Activated B cell treated with CpG ODN at 0.5 μM for 24 hours (primary cell): ENCODE measurements at places on chromosomes 6 and 20. TPM values are rescaled to one million over a fixed set of nuclear protein-coding genes. Genes with fewer than 3 reads are reported as not detected.

The DAAM2 gene
- not detected in 2 replicates for total RNA-seq

The EYS gene
- not detected in 2 replicates for total RNA-seq

The FRK gene
- total RNA-seq, result 0.31 and 0.37 TPM in 2 replicates

The DEFB124 gene
- not detected in 2 replicates for total RNA-seq

The PPP1R3G gene
- 0.11 and 0.15 TPM in 2 replicates for total RNA-seq

The TBP gene
- total RNA-seq, result 19.4 and 21.6 TPM in 2 replicates

The VSX1 gene
- not detected in 2 replicates for total RNA-seq

The UST gene
- total RNA-seq, result 14.3 and 18.1 TPM in 2 replicates

The MARCKS gene
- total RNA-seq, result 94.7 and 100 TPM in 2 replicates

The CALHM6 gene
- 15.0 and 16.5 TPM in 2 replicates for total RNA-seq

GRCh38 chr6:67244037-67244436 lies 1391.0 kb upstream of the ADGRB3 start:
- DNase-seq, result no peak

- DNase-seq, result no peak
Measured at GRCh38 chr20:59696476-59696875, 92.1 kb downstream of the PHACTR3 start.

DNA sequence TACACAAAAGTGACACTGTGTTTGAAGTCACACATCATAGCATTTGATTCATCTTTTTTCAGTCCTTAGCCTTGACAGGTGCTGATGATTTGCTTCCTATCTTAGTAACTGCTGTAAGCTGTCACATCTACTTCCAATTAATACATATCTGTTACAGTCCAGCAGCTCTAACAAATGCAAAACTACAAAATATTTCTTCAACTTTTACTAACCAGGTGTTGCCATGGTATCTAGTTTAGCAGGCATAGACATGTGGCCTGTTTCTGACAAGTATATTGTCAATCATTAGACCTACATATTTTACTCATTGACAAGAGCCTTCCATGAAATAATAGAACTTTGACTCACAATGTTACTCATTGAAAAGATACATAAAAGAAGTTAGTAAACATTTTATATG lies 1159.7 kb downstream of the GRIK2 start:
- DNase-seq, result no peak

DNA sequence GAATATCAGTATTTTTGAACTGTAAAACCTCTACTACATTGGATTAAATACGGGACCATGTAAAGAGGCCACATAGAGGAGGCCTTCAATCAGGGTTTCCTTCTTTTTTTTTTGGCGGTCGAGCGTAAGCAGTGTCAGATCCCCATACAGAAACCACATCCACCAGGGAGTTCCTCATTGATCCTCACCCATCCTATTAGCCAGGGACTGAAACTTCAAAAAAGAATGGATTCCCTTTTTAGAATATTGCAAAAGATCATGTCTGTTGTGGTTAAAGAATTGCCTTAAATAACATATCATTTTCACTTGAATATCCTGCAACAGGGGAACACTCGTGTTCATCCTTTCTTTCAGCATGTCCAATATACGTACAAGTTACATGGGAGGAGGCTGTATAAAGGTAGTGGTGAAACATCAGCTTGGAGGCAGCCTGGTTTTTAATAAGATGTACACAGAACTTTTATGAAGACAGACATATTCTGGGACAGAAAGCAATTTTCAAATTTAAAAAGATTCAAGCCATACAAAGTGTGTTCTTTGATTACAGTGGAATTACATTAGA lies 96.1 kb downstream of the PPP1R14C start:
- DNase-seq, result no peak

- DNase-seq, result no peak
Measured at GRCh38 chr20:50762435-50763220, 31.2 kb downstream of the PARD6B start.

GRCh38 chr20:62669249-62669648 lies 26.9 kb downstream of the SLCO4A1 start:
- DNase-seq, result no peak

- no peak for DNase-seq
Measured at GRCh38 chr6:139433631-139434419, 59.4 kb upstream of the CITED2 start.

DNA sequence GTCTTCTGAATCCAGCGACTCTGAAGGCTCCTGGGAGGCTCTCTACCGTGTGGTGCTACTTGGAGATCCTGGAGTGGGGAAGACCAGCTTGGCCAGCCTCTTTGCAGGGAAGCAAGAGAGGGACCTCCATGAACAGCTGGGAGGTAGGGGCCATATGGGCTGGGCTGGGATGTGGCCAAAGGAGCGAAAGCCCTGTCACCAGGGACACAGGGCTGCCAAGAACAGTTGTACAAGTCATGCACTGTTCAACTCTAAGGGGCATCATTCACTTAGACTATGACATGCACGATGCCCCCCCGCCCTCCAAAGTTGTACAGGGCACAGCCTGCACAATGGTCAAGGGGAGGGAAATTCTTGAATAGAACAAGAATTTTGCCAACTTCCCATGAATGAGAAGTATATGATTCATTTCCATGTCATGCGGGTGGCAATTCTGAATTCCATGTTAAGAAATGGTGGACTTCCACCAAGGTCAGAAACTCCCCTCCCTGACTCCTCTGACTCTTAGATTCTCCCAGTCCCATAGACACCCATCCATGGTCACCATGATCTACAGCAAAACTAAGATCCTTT lies 1.6 kb downstream of the REM1 start:
- DNase-seq, result no peak

DNA sequence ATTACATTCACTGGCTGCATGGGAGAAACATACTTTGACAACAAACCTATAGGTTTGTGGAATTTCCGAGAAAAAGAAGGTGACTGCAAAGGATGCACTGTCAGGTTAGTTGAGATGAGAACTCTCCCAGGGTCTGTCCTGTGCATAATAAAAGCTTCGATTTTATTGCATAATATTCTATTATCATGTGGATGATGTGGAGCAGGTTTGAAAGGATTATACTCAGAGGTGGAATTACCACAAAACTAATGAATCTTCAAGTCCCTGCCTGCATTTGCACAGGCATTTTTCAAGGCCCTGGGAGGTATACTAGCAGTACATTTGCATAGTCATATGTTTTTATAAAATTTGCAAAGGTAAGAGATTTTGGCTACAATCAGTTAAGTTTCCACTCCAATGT lies 249.8 kb downstream of the ARHGAP18 start:
- DNase-seq, result no peak

- no peak for DNase-seq
Measured at GRCh38 chr6:100203400-100203799, 209.4 kb upstream of the MCHR2 start.

- no peak for DNase-seq
Measured at GRCh38 chr20:11755071-11755841, 162.4 kb upstream of the BTBD3 start.

DNA sequence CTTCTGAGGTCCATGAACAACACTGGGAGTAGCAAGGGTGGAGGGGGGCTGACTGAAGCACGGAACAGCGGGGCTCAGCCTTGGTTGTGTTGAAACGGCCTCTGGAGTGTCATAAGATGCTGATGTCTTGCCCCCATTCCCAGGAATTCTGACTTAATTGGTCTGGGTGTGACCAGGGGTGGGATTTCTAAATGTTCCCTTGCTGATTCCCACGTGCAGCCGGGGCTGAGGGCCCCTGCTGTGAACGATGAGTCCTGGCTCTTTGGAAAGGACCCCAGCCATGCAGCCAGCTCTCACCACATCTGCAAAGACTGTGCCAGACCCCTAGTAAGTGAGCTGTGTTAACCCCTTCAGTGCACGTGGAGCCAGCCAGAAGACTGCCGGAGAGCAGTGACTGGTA lies 28.6 kb upstream of the FAM50B start:
- DNase-seq, result no peak

GRCh38 chr20:24211972-24212371 lies 223.4 kb upstream of the GGTLC1 start:
- no peak for DNase-seq

DNA sequence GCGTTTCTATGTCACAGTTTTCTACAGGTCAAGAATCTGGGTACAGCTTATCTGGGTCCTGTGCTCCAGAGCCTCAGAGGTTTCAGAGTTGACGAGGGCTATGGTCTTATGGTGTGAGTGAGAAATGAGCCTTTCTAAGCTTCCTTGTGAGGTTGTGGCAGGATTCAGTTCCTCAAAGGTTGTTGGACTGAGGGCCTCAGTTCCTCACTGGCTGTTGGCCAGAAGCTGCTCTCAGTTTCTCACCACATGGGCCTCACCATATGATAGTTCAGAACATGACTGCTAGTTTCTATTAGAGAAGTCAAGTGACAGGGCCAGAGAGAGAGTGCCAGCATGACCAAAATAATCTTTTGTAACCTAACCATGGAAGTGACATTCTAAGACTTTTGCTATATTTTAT lies 96.1 kb downstream of the NUS1 start:
- no peak for DNase-seq

GRCh38 chr6:11814106-11814505 lies 35.5 kb upstream of the ADTRP start:
- no peak for DNase-seq

GRCh38 chr6:163370464-163371117 lies 43.9 kb upstream of the QKI start:
- DNase-seq, result no peak

- DNase-seq, result no peak
Measured at GRCh38 chr6:156098839-156099238, 643.2 kb upstream of the NOX3 start.

DNA sequence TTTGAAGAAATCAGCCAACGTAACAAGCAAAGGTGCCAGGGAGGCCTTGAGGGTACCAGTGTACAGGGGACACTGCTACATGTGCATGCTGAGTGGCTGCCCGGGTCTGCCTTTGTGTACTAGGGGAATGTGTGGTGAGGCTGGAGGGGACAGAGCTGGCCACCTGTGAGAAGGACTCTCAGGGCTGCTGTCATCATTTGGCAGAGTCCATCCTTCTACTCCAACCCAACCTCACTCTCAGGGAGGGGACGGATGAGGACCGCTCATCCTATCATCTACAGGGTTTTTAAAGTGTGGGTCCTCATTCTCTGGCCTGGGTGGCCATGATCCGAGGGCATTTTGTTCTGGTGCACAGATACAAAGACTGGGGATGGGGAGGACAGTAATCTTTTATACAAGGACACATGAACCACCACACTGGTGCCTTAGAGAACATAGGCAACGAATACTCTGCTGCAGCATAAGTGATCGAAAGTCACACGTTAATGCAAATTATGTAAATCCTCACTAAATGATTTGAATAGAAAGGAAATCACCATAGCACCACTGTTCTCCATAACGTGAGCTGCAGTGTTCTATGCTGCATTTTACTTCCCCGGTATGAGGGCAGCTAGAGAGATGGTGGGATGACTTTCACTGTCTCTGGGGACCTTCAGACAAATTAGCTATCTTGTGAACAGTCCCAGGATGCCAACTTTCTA lies 181.4 kb downstream of the GMPR start:
- DNase-seq, result no peak

- DNase-seq, result no peak
Measured at GRCh38 chr6:126905917-126906316, 212.6 kb upstream of the RSPO3 start.

DNA sequence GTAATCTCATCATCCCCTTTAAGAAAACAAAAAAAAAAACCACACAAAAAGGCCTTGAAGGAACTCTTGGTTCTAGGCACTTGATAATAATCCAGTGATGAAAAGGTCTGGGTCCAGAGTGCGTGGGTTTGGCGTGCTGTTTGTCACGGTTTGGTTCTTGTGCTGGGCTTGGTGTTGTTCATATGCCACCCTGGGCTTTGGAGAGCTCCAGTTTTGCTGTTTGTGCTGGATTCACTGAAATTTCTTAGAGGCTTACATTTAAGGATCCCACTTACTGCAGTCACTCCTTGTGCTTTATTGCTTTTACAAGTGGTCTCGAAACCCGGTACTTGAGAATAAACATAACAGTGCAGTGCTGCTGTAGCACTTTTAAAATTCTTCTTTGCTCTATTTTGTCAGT lies 68.8 kb upstream of the XRN2 start:
- no peak for DNase-seq

GRCh38 chr6:45537539-45537938 lies 159.8 kb upstream of the SUPT3H start:
- no peak for DNase-seq

DNA sequence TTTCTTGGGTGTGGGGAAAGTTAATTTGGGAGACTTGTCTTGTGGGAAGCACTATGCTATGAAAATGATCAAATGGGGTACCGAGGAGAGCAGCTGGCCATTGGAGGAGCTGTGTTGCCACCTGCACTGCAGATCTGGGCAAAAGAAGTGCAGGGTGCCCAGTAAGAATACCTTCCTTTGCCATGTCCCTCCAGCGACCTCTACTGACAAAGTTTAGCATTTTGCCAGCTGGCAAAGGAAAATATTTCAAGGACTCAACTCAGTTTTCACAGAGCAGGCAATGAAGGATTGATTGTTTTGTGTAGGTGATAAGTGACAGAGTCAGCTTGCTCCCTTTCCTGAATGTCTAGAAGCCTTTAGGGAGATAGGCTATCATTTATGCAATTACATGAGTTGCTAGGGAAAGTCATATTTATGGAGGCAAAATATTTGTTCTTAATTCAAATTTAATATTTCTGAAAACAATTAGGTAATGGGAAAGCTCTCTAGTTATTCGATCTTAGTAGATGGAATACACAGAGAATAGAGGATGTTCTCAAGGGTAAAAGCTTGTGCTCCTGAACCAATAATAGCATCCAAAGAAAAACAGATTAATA lies 118.4 kb downstream of the FARS2 start:
- no peak for DNase-seq

GRCh38 chr20:10868299-10868698 lies 194.5 kb upstream of the JAG1 start:
- DNase-seq, result no peak

- no peak for DNase-seq
Measured at GRCh38 chr6:37514321-37514771, 14.7 kb upstream of the CCDC167 start.

- DNase-seq, result no peak
Measured at GRCh38 chr6:81401970-81402690, 350.4 kb downstream of the TENT5A start.

GRCh38 chr6:36735110-36736071 lies 37.8 kb downstream of the RAB44 start:
- no peak for DNase-seq

GRCh38 chr6:165573671-165574070 lies 89.4 kb downstream of the PDE10A start:
- DNase-seq, result no peak

DNA sequence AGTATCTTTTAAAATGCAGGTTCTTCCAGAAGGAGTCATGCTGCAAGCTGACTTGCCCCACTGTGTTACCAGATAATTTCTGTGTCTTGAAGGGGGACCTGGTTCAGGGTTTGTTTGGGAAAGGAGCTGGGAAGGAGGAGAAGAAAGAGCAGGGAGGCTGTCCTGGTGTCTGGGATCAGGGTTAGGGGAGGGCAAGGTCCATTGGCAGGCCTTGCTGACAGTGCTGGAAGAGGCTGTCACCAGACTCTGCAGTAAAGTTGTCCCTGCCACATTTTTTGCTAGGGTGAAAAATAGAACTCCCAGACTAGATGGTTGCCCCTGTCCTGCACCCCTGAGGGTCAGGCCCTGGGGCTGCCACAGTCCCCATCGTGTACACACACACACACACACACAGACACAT lies 14.9 kb downstream of the GLP1R start:
- no peak for DNase-seq

- DNase-seq, result no peak
Measured at GRCh38 chr6:98136333-98136732, 698.0 kb upstream of the POU3F2 start.
